Stimulated activated CD4-positive, alpha-beta T cell treated with anti-CD3 and anti-CD28 coated beads, Interleukin-1b, Interleukin-23, amount 100 ng/mL, for 1 hour (primary cell): ENCODE measurements at places on chromosomes 4 and X.

- DNase-seq: no peak
Measured at GRCh38 chrX:110418316-110419235, 59.9 kb downstream of the RTL9 start.

DNA sequence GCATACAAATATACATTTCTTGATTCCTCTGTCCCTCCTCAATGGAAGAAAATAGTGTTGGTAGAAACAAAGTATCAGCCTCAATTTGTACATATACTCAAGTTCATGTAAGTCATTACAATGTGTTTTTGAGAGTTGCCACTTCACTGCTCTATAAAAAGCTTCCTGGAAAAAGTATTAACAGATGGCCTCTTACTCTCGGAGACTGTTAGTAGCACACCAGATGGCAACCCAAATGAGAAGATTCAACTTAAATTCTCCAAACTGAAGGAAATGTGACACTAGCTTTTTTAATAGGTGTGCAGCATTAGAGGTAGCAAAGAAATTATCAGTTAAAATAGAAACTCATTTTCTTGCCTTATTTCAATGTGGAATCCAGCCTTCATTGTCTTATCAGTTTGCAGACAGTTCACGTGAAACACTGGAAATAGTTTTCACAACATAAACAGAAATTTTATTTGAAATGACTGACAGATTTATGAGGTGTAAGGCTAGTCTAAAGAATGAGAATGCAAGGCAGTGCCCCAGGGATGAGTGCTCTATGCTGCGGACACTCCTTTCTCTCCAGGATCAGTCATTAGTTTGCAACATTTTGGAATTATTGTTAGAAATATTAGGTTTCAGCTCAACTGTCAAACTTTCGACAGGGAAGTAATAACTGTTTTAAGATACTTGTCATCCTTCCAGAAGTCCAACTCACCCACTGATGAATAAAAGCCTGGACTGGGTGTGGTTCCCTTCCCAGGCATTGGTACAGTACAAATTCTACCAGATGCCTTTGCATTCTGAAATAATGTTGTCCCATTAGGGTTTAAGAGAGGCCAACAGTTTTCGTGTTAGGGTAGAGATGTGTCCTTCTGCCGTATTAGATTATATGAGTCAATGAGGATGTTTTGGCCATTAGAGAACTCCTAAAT lies 50.9 kb downstream of the IDS start:
- no peak for DNase-seq

DNA sequence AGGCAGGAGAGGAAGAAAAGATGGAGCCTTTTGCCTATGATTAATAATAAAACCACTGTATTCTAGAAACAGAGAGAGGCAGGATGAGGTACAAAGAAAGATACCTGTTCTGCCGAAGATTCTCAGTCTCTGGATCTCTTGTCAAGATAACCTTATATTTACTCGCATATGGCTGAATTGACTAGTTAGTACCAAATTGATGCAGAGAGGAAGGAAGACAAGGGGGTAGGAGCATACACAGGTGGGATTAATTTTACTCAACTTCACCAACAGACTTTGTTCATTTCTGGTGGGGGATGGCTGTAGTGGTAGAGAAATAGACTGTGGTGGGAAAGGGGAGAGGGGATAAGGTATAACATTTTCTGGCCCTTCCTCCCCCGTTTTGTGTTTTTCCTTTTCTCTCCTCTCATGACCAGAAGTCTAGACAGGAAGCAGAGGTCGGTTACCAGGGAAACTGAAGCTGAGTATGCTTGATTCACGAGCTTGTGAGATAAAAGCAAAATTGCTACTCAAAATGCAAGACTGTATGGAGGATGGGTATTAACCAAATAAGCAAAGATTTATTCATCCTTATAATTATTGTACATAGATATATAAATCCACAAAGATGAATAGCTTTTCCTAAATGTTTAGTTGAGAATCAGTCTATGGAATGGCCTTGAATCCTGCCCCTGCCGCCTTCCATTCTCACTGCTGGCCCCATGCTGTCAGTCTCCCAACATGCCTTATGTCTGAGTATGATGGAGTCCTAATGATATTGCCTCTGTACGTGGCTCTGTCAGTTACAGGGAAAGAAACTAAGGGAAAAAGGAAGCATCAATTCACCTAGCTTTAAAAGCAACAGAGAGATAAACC lies 17.8 kb upstream of the PAGE2B start:
- no peak for DNase-seq

DNA sequence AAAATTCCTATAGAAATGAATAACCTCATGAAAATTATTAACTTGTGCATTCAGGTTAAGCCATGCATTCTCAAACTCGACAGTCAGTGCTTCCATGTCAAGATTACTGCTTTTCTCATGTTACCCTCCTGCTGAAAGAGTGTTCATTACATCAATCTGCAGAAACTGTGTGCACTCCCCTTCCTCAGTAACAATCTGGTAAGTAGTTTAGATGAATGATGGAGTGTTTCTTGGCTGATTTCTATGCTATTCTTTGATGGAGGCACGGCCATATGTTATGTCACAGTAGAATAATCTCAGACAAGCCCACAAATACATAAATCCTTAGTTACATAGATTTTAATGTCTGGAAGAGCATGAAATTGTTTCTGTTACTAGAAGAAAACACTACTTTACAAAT lies 193.3 kb upstream of the FAM47A start:
- DNase-seq: no peak

GRCh38 chrX:8190341-8190830 lies 19.3 kb upstream of the VCX2 start:
- DNase-seq: no peak

- no peak for DNase-seq
Measured at GRCh38 chrX:4764888-4765287, 1051.4 kb upstream of the PRKX start.

DNA sequence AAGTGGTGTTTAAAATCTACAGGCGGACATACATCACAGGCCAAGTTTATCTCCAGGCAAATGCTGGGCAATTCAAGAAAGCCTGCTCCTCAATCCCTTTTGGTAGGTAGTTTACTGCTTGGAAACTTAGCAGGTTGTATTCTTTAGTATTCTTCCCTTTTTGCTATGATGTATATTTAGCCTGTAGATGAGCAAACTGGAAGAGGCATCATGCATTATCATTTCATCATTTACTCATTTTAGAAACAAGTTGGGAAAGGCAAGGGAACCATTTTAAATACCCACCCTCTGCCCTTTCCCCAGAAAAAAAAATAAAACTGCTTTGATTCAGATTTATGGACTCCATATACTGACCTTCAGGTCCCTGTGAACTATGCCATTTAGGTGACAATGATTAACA lies 213.2 kb downstream of the CAMK2D start:
- DNase-seq: no peak

- no peak for DNase-seq
Measured at GRCh38 chr4:26985873-26986272, 125.2 kb downstream of the STIM2 start.

GRCh38 chr4:128722911-128723310 lies 86.6 kb upstream of the JADE1 start:
- no peak for DNase-seq

DNA sequence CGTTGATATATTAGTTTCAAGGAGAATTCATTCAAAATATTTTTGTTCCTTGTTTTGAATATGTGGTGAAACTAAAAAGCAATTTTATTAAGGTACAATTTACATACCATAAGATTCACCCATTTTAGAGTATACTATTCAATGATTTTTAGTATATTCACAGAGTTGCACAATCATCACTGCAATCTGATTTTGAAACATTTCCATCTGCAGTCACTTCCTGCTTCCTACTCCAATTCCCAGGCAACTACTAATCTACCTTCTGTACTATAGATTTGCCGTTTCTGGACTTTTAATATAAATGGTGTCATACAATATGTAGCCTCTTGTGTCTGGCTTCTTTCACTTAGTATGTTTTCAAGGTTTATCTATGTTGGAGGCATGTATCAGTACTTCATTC lies 71.3 kb downstream of the SLC9A7 start:
- DNase-seq: no peak

DNA sequence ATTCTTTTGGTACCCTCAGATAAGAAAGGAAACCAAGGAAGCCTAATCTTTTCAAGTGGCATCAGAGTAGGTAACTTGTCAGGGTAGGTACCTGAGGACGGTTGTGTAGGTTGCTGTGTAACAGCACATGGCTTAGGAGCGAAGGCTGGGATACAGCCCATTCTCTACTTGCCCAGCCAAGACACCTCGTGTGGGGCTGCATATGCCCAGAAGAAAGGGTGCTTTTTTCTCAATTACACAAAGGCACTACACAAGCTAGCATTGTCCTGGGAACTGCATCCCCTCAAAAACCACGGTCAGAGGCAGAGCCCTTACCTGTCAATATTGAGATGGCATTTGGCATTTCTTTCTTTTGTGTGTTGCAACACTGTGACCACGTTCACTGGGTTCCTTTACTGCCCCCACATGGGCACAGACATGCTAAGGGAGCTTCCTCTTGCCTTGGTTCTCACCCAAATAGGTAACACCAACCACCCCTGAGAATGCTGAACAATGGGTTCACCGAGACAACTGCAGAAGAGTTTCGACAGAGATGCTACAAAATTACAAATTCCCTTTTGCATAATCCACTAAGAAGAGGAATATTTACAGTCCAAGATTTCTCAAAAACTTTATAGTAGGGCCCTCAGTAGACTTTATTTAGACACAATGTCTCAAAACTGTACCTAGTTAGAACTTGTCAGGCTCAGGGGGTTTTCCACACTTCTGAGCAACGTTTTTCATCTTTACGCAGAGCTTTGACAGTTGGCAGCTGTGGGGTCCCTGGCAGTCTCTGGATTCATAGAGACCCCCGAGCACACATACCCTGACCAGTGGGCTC lies 35.8 kb upstream of the TNIP3 start:
- DNase-seq: no peak

- no peak for DNase-seq
Measured at GRCh38 chr4:101230801-101231426, 116.4 kb downstream of the PPP3CA start.
